Activated naive CD4-positive, alpha-beta T cell treated with anti-CD3 and anti-CD28 coated beads, Interleukin-2, amount 50 U/mL, for 72 hours (primary cell): ENCODE measurements at places on chromosomes 2 and 18. TPM values are rescaled to one million over a fixed set of nuclear protein-coding genes. Genes with fewer than 3 reads are reported as not detected.

MAP3K19 gene
- not detected for total RNA-seq

CHRND gene
- total RNA-seq: not detected

RND3 gene
- total RNA-seq: not detected

CD28 gene
- total RNA-seq: 159 TPM

C1D gene
- total RNA-seq: 27.9 TPM

SNTG2 gene
- 0.27 TPM for total RNA-seq

SERPINB12 gene
- not detected for total RNA-seq

FBLN7 gene
- 25.4 TPM for total RNA-seq

ARHGEF4 gene
- total RNA-seq: 0.80 TPM

ANKRD30B gene
- total RNA-seq: not detected

SLC19A3 gene
- not detected for total RNA-seq

HOXD4 gene
- total RNA-seq: not detected

MTCL1 gene
- total RNA-seq: 0.66 TPM

IFIH1 gene
- 39.1 TPM for total RNA-seq

SERPINB10 gene
- not detected for total RNA-seq

AP1S3 gene
- total RNA-seq: 7.6 TPM

CD207 gene
- not detected for total RNA-seq

COL3A1 gene
- total RNA-seq: not detected

ANO7 gene
- 0.27 TPM for total RNA-seq

RANBP2 gene
- 72.5 TPM for total RNA-seq

NEMP2 gene
- total RNA-seq: 19.4 TPM

FOXI3 gene
- not detected for total RNA-seq

ST6GAL2 gene
- total RNA-seq: not detected

ZNF396 gene
- 0.18 TPM for total RNA-seq

PSMA8 gene
- 0.45 TPM for total RNA-seq

TANC1 gene
- 1.8 TPM for total RNA-seq

GPR35 gene
- total RNA-seq: 1.5 TPM

POTEI gene
- total RNA-seq: not detected

VWA3B gene
- total RNA-seq: not detected

SPP2 gene
- total RNA-seq: not detected

LYG2 gene
- not detected for total RNA-seq

TNS1 gene
- 5.1 TPM for total RNA-seq

SERPINE2 gene
- 46.0 TPM for total RNA-seq

PKP4 gene
- total RNA-seq: 44.8 TPM

KLHL29 gene
- total RNA-seq: 4.7 TPM

DPYSL5 gene
- not detected for total RNA-seq

REG1B gene
- total RNA-seq: not detected

FOXD4L1 gene
- 0.30 TPM for total RNA-seq

KCNIP3 gene
- not detected for total RNA-seq

UGT1A6 gene
- total RNA-seq: not detected

SOX11 gene
- total RNA-seq: not detected

C2orf80 gene
- total RNA-seq: not detected

KCNG2 gene
- total RNA-seq: not detected

M1AP gene
- total RNA-seq: not detected

CDKL4 gene
- total RNA-seq: not detected

KLHL41 gene
- not detected for total RNA-seq

NIFK gene
- total RNA-seq: 157 TPM

CYP20A1 gene
- 18.1 TPM for total RNA-seq

STARD6 gene
- total RNA-seq: not detected

TMEM185B gene
- total RNA-seq: 22.5 TPM

TCF7L1 gene
- total RNA-seq: not detected

THAP4 gene
- 45.8 TPM for total RNA-seq

HNRNPLL gene
- 49.1 TPM for total RNA-seq

SUCLG1 gene
- 55.6 TPM for total RNA-seq
